Subcutaneous adipose tissue (tissue), 4 donors: ENCODE measurements at places on chromosomes 3 and 15. TPM values are rescaled to one million over a fixed set of nuclear protein-coding genes. Genes with fewer than 3 reads are reported as not detected.

The OCA2 gene
- total RNA-seq: not detected

The EFHB gene
- total RNA-seq: 1.7 TPM

The NR1I2 gene
- not detected for total RNA-seq

The DNASE1L3 gene
- total RNA-seq: 2.0 TPM

The PLSCR4 gene
- 109 TPM for total RNA-seq

The FHIT gene
- total RNA-seq: 10.0 TPM

The BCHE gene
- total RNA-seq: 0.51 TPM

The IL12A gene
- total RNA-seq: not detected

The LINGO1 gene
- 0.57 TPM for total RNA-seq

The TSC22D2 gene
- total RNA-seq: 36.5 TPM

The ZKSCAN7 gene
- 3.5 TPM for total RNA-seq

The TMCO5A gene
- not detected for total RNA-seq

The FOXB1 gene
- not detected for total RNA-seq

The CFAP161 gene
- total RNA-seq: 0.68 TPM

The CFAP100 gene
- not detected for total RNA-seq

The KCNAB1 gene
- total RNA-seq: 17.1 TPM

The FGD5 gene
- total RNA-seq: 62.9 TPM

The STARD9 gene
- 79.5 TPM for total RNA-seq

The SH2D7 gene
- not detected for total RNA-seq

The SEMA3G gene
- 148 TPM for total RNA-seq

The SLC6A20 gene
- not detected for total RNA-seq

The IGDCC3 gene
- not detected for total RNA-seq

The CADPS gene
- not detected for total RNA-seq

The RASGRP1 gene
- total RNA-seq: 2.9 TPM

The LDHAL6B gene
- total RNA-seq: not detected

The PEX5L gene
- total RNA-seq: not detected

The EPHB1 gene
- 1.5 TPM for total RNA-seq

The SLC25A20 gene
- total RNA-seq: 58.4 TPM

The PFKFB4 gene
- total RNA-seq: 8.8 TPM

The CPNE9 gene
- total RNA-seq: 2.0 TPM

The RASL12 gene
- total RNA-seq: 8.6 TPM

The FSIP1 gene
- total RNA-seq: not detected

The ARID3B gene
- total RNA-seq: 3.7 TPM

The CCR3 gene
- not detected for total RNA-seq

The CYP8B1 gene
- total RNA-seq: not detected

The DOCK3 gene
- 0.33 TPM for total RNA-seq

The SERINC4 gene
- total RNA-seq: not detected

The MASP1 gene
- total RNA-seq: 3.6 TPM

The IQCF5 gene
- total RNA-seq: not detected

The GOLGA6D gene
- 0.34 TPM for total RNA-seq

The ERICH6 gene
- not detected for total RNA-seq

The PLAAT1 gene
- total RNA-seq: not detected
